ENCODE measurements at places on chromosomes 5 and 9.
A peak's percentile ranks its signal among the peaks of the same experiment; 100 is the strongest.

- peak; percentile 36 for DNase-seq
These were observed 22.7 kb upstream of the LECT2 start for GRCh38 chr5:135977375-135977928.

- DNase-seq: peak; percentile 52
These were observed 500.0 kb upstream of the C9orf72 start for GRCh38 chr9:28073270-28073669.

GRCh38 chr5:127898551-127899213, 184.9 kb upstream of the SLC12A2 start:
- no peak for DNase-seq

DNA sequence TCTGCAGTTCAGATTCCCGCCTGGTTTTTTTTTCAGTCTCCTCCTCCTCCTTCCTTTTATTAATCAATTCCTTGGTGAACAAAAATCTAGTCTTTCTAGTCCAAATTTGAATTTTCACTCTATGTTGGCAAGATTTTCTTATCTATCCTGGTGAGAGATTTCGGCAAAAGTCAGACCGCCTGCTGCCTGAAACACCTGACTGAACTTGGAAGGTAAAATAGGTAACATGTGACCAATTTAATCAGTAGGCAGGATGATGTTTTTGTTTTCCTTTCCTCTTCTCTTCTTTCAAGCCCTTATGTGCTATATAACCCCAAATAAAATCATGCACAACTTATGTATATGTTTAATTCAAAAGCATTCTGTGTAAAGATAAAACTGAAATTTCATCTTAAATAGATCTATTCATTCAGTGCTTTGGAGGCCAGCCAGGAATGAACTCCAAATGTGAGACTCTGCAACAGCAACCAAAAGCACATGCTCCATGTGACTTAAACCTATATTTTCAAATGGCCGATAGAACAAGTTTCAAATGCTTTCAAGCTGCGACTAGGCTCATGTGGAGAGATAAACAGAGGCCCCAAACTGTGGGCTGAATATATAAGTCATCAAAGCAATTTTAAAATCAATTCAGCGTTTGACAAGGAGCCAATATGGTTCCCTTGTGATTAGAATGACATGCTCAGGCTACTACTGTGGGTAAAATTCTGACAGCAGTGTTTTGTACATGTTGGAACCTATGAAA, 100.4 kb upstream of the SEMA6A start:
- DNase-seq: no peak

GRCh38 chr5:17216974-17217492, 398 bp upstream of the BASP1 start:
- DNase-seq: peak; percentile 61

Data from cardiac fibroblast (primary cell).